Stimulated activated CD8-positive, alpha-beta memory T cell treated with anti-CD3 and anti-CD28 coated beads, Interleukin-4, amount 100 ng/mL, for 1 hour (primary cell): ENCODE measurements at places on chromosomes 5 and 9.

GRCh38 chr5:95075111-95075510, 209.8 kb downstream of the MCTP1 start:
- DNase-seq = no peak

DNA sequence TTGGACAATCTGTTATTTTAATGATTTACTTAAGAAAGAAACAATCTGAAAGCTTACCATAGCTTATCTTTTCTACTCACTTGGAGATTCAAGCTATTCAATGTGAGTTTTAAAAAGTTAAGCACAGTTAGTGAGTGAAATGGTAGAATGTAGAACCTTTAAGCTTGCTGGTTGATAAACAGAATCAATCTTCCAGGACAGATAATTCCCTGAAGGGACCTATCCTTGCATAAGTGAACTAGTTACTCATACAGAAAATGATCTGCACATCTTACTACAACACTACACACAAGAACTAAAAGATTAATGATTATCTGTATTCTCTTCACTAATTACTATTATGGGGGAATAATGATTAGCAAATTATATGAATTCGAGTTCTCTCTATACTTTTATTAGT, 165.6 kb downstream of the PALM2AKAP2 start:
- no peak for DNase-seq

- no peak for DNase-seq
Observed at GRCh38 chr9:116870566-116870965, 183.5 kb downstream of the TRIM32 start.

GRCh38 chr9:105751761-105752160, 57.4 kb downstream of the TMEM38B start:
- no peak for DNase-seq

DNA sequence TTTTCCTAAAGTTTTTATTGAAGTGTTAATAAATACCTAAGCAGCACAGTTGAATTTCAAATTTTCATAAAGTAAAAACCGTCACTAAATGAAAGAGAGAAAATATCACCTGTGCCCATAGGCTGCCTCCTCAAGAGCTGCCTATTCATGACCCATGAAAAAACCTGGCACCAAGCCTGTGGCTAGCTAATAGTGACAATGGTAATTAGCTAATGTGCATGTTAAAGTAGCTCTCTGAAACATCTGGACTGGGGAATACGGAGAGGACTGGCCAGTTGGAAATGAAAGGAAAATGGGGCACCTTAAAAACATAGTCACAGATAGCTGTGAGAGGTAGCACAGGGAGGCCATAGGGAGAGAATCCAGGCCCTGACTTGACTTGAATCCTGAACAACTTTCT, 5.4 kb upstream of the GNE start:
- no peak for DNase-seq

DNA sequence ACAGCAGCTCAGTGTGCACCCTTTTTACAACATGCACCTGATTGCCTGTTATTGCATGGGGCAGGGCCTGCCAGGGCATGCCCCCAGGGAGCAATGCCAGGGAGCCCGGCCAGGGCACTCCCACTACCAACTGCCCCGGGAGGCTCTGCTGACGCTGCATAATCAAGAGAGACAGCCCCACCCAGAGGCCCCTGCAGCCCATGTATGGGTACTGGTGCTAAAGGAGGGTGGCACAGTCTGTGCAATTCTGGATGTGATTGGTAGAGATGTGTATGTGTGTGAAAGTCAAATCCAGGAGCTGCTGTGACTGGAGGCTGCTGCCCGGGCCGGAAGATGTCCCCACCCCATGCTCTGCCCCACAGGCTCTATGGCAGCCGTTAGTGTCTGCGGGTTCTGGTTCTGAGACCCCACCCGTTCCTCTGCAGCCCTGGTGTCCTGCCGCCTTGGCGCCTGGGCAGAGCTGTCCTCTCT, 3.9 kb upstream of the NEURL1B start:
- no peak for DNase-seq

DNA sequence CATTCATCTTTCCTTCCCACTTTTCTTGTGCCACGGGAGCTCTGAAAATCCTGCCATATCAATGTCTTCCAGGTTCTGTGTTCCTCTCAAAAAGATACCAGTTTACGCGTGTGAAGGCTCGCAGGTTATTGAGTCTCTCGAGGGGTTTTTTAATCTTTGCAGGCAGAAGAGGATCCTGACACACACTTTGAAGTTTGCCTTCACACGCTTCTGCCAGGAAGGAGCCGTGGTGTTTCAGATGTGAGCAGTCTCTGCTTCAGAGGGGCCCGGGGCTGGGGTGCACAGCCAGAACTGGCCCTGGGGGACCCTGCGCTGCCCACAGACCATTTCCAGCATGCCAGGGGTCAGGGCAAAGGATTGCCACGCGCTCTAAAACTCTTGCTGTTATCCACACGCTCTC, 167.2 kb downstream of the TTLL11 start:
- no peak for DNase-seq
